ENCODE measurements at places on chromosomes 3 and 15. TPM values are rescaled to one million over a fixed set of nuclear protein-coding genes. Genes with fewer than 3 reads are reported as not detected.
A peak's percentile ranks its signal among the peaks of the same experiment; 100 is the strongest.

DNA sequence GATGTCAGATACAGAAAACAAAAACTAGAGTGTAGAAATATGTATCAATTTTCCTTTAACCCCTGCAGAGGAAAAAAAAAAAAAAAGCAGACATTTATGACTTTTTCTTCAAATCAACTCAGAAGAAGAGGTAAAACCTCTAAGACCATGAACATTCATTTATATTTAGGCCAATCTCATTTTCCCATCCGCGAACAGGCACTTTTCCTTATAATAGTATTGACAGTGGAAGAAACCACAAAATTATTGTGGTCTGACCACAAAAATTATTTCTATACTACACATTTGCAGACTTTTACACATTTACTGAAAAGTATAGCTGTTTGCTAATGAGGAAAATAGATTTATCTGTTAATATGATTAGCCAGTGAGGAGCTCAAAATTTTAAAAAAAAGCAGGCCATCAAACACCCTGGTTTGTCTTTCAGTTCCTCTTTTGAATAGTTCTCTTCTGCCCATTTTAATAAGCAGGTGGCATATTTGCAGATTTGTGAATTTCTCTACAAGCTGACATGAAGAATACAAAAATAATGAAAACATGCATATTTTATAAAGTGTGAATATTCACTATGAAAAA is 5.7 kb downstream of the OSBPL11 start:
- no peak for DNase-seq
- H3K36me3 ChIP-seq, result peaks cover 13% of the 10 kb centered on the region
- peaks cover 27% of the 10 kb centered on the region for H3K4me1 ChIP-seq
- no peak overlapping the region for H3K4me3 ChIP-seq
- no peaks in the 10 kb centered on the region for H3K27me3 ChIP-seq

DNA sequence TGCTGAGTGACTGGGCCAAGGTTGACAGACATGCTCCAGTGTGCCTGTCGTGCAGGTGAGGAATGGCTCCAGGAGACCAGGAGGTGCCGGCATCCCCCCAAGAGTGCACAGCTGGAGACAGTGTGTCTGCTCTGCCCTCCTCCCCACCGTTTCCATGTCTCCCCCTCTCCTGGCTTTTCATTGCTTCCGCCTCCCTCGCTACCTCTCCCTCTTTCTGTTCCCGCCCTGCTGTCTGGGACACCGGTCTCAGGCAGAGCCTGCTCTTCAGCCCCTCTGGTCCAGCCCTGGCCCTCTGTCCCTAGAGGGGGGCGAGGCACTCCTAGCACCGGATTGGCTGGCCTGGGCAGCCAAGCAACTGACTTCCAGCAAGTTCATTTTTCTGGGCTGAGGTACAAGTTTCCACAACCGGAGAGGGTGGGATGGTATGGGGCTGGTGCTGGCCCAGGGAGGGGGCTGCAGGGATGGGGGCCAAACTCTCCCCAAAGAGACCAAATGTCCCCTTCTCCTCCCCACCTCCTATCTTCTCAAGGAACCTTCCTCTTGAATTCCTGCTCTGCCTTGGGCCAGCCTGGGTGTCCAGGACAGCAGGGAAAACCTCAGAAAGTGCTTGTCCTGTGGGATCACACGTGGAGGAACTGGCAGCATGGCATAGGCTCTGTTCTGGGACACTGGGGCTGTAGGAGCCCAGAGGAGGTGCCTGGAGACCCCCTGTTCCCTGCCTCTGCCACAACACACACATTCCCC is 32.6 kb downstream of the PRKCD start:
- DNase-seq, result peak; percentile 73
- H3K4me1 ChIP-seq, result peaks cover 16% of the 10 kb centered on the region
- H3K4me3 ChIP-seq, result no peak overlapping the region
- H3K27ac ChIP-seq, result peak overlapping the region; percentile 42

DNA sequence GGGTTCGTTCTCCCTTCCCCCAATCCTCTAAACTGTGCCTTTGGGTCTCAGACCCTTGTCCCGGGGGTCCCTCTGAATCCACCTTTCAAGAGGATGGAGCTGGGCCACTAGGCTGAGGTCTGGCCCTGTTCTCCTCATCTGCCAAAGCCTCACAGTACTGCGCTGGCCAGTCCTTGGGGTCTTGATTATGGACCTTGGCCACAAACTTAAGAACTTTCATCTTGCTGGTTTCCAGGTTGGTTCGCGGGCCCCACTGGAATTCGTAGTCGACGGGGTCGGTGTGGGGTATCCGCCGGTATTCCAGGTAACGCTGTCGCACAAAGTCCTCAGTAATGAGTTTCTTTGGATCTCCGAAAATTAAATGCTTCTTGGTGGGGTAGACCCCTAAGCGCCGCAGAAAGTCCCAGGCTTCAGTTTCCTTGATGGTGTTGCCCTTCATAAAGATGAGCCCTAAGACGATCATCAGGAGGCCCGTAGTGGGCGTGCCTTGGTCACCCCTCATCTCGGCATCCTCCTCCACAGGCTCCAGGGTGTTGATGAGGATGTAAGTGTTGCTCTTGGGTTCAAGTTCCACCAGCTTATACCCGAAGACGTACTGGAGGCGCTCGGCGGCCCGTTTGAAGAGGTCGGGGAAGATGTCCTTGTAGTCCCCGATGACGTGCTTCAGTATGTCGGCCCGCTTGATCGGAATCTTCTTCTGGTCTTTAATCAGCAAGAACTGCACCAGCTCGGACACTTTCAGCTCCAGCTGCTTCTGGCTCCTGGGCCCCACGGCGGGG is 727 bp downstream of the NSMCE3 start:
- H3K36me3 ChIP-seq, result no peaks in the 10 kb centered on the region
- DNase-seq, result no peak
- no peaks in the 10 kb centered on the region for H3K27me3 ChIP-seq
- peak overlapping the region; percentile 93 for H3K4me3 ChIP-seq
- peak overlapping the region; percentile 92 for H3K27ac ChIP-seq

Gene ADGRG7
- not detected for total RNA-seq

GRCh38 chr3:6733699-6734394 is 127.1 kb upstream of the GRM7 start:
- H3K27me3 ChIP-seq, result no peaks in the 10 kb centered on the region
- no peak for DNase-seq
- no peak overlapping the region for H3K27ac ChIP-seq
- no peaks in the 10 kb centered on the region for H3K36me3 ChIP-seq
- no peak overlapping the region for H3K4me3 ChIP-seq
- no peaks in the 10 kb centered on the region for H3K4me1 ChIP-seq

GRCh38 chr15:84836844-84837243 is 19.7 kb downstream of the ALPK3 start:
- H3K36me3 ChIP-seq, result no peaks in the 10 kb centered on the region
- peaks cover 75% of the 10 kb centered on the region for H3K4me1 ChIP-seq
- H3K27me3 ChIP-seq, result no peaks in the 10 kb centered on the region
- no peak overlapping the region for H3K27ac ChIP-seq

Gene EPB42
- not detected for total RNA-seq

DNA sequence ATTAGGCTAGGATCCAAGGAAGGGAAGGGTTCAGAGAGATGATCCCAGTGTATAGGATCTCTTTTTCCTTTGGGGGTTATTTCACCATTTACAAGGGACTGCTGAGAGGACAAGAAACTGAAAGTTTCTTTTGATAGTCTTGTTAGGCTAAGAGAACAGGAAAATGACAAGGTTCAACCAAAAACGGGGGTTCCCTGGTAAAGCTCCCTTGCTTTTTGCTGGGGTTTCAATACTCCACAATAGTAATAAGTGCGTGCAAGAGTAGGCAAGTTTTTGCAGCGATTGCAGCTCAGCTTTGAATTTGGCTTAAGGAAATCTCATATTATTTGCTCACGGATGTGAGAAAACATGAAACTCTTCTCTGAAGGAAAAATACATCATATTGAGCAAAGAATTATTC is 18.8 kb upstream of the SUSD5 start:
- no peaks in the 10 kb centered on the region for H3K36me3 ChIP-seq
- no peaks in the 10 kb centered on the region for H3K4me1 ChIP-seq
- DNase-seq, result no peak
- no peak overlapping the region for H3K4me3 ChIP-seq

- H3K27me3 ChIP-seq, result no peaks in the 10 kb centered on the region
- H3K36me3 ChIP-seq, result no peaks in the 10 kb centered on the region
- H3K4me3 ChIP-seq, result no peak overlapping the region
- H3K27ac ChIP-seq, result no peak overlapping the region
These were observed 1020.3 kb downstream of the NAALADL2 start for GRCh38 chr3:175879417-175879816.

Gene EIF5A2
- total RNA-seq, result 7.2 TPM

GRCh38 chr3:196941729-196942225 is 551 bp downstream of the NCBP2 start:
- DNase-seq, result no peak
- H3K27ac ChIP-seq, result peak overlapping the region; percentile 96
- H3K4me3 ChIP-seq, result peak overlapping the region; percentile 87
- H3K36me3 ChIP-seq, result peaks cover 44% of the 10 kb centered on the region
- H3K27me3 ChIP-seq, result no peaks in the 10 kb centered on the region

Gene TJP1
- total RNA-seq, result 62.0 TPM

DNA sequence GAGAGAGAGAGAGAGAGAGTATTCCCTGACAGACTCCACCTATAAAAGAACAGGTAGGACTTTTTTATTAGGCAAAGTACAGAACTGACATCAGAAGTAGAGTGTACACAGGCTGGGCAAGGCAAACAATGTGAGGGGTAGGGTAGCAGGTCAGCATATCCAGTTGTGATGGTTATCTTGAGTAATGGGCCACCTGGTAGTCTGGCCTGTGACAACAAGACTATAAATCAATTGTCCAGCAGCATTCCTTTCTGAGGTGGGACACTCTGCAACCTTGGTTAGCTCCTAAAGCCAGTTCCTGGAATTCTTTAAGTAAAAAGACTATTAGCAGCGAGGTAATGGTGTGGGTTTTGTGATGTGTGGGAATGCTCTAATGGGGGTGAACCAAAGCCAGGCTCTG is 14.9 kb upstream of the TMCC1 start:
- no peaks in the 10 kb centered on the region for H3K4me1 ChIP-seq
- H3K27me3 ChIP-seq, result no peaks in the 10 kb centered on the region
- no peak overlapping the region for H3K4me3 ChIP-seq
- H3K27ac ChIP-seq, result no peak overlapping the region

Gene MME
- 16.5 TPM for total RNA-seq

GRCh38 chr3:143445118-143445517 is 325.5 kb downstream of the CHST2 start:
- H3K4me3 ChIP-seq, result no peak overlapping the region
- no peak overlapping the region for H3K27ac ChIP-seq
- H3K27me3 ChIP-seq, result no peaks in the 10 kb centered on the region
- no peaks in the 10 kb centered on the region for H3K4me1 ChIP-seq
- no peak for DNase-seq

Gene SLC6A1
- not detected for total RNA-seq

Gene GHSR
- not detected for total RNA-seq

DNA sequence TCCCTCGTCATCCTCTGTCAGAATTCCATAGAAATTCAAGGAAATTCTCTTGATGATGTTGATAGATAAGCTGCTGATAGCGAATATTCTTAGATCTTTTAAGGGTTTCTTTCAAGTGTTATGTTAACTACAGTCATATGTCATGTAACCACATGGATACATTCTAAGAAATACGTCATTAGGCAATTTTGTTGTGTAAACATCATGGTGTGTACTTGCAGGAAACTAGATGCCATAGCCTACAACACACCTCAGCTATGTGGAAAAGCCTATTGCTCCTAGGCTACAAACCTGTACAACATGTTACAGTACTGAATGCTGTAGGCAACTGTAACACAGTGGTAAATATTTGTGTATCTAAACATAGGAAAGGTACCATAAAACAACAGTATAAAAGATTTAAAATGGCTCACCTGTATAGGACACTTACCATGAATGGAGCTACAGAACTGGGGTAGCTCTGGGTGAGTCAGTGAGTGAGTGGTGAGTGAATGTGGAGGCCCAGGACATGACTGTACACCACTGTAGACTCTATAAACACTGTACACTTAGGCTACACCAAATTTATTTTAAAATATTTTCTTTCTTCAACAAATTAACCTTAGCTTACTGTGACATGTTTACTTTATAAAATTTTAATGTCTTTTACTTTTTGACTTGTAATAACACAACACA is 34.6 kb downstream of the GLDN start:
- H3K27ac ChIP-seq, result no peak overlapping the region
- DNase-seq, result no peak
- no peaks in the 10 kb centered on the region for H3K27me3 ChIP-seq
- no peak overlapping the region for H3K4me3 ChIP-seq
- H3K36me3 ChIP-seq, result no peaks in the 10 kb centered on the region
- no peaks in the 10 kb centered on the region for H3K4me1 ChIP-seq

DNA sequence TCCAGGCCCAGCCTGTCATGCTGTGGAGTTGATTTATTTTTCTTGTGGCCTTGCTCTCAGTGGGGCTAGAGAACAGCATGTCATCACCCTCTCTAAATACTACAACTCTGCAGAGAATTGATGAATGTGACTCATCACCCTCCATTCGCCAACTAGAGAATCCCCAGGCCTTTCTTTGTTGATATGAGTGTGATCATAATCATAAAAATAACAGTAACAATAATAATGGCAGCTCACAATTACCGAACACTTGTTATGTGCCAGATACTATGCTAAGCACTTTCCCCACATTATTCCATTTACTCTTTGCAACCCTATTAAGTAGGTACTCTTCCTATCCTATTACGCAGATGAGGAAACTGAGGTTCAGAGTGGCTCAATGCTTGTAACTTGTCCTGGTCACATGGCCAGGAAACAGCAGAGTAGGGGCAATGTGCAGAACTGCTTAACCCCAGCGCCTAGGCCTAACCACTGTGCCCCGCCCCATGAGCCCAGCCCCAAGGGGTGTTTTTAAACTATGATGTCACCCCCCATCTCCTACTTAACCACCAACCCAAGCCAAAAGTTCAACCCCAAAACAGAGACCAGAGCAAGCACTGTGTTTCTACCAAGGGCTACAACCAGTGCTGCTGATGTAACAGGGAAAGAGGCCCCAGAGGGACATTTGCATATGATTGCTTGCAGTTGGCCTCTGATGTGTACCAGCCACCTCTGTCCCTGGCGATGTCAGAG is 104.5 kb downstream of the ADCY5 start:
- no peak overlapping the region for H3K4me3 ChIP-seq
- no peak for DNase-seq
- peak overlapping the region; percentile 53 for H3K27ac ChIP-seq
- peaks cover 10% of the 10 kb centered on the region for H3K27me3 ChIP-seq
- peaks cover 41% of the 10 kb centered on the region for H3K4me1 ChIP-seq

- H3K4me3 ChIP-seq, result peak overlapping the region; percentile 62
- peaks cover 23% of the 10 kb centered on the region for H3K4me1 ChIP-seq
- H3K27ac ChIP-seq, result peak overlapping the region; percentile 97
- H3K27me3 ChIP-seq, result no peaks in the 10 kb centered on the region
These were observed 547 bp upstream of the PCCB start for GRCh38 chr3:136249593-136249992.

Gene GOLGA6B
- total RNA-seq, result not detected

Gene IMPG2
- total RNA-seq, result 2.3 TPM

Gene CYP1A2
- not detected for total RNA-seq

Gene CPLX3
- 57.8 TPM for total RNA-seq

All from stomach (tissue), 19 donors.